ENCODE measurements at places on chromosomes 1 and 21.

- no peak for DNase-seq
Measured at GRCh38 chr1:238811211-238811879, 575.0 kb upstream of the CHRM3 start.

- DNase-seq = no peak
Measured at GRCh38 chr1:158771950-158772866, at the start of gene OR6N1. Gene OR6N1 (minus strand): TSS chr1:158772195. CDS start chr1:158766682, 5,513 bp downstream.

- no peak for DNase-seq
Measured at GRCh38 chr21:28608646-28609045, 384.0 kb downstream of the LTN1 start.

DNA sequence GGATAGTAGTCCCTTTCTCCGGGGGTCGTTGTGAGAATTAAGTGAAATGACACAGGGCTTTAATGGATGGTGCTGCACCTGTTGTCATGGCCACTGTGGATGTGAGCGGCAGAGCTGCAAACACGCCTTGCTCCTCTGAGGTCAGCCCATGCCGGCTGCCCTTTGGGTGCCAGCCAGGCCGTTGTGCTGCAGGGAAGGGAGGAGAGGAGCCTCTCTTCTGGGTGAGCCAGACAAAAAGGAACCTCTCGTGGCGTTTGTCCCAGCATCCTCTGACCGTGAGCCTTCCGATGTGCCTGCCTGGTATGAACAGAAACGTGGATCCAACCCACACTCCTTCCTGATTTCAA, 383.0 kb upstream of the VAMP3 start:
- DNase-seq = no peak

DNA sequence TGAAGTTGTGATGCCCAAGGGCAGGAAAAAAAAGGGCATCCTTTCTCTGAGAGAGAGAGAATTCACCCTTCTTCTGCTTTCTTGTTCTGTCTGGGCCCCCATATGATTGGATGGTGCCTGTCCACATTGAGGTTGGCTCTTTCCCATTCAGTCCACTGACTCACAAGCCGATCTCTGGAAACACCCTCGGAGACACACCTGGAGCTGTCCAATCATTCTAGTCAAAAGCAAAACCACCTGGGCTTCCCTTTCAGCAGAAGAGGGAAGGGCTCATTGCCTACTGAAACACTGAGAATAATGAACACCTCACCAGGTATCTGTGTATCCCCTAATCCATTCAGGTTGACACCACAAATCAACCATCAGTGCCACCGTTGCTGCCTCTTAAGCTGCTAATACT, 103.7 kb upstream of the GNG12 start:
- DNase-seq = no peak

Measured in HL-60 (cell line).